ENCODE measurements at places on chromosomes 2 and 18. TPM values are rescaled to one million over a fixed set of nuclear protein-coding genes. Genes with fewer than 3 reads are reported as not detected.

DAW1 gene
- polyA plus RNA-seq: not detected

FOXD4L1 gene
- polyA plus RNA-seq: 2.2 TPM

SCYGR4 gene
- polyA plus RNA-seq: not detected

IL36RN gene
- not detected for polyA plus RNA-seq

SLC14A1 gene
- 1.8 TPM for polyA plus RNA-seq

BIN1 gene
- 682 TPM for polyA plus RNA-seq

MATN3 gene
- polyA plus RNA-seq: 1.4 TPM

HTR2B gene
- polyA plus RNA-seq: 0.16 TPM

C2orf80 gene
- polyA plus RNA-seq: not detected

ATP9B gene
- 27.6 TPM for polyA plus RNA-seq

ST6GAL2 gene
- polyA plus RNA-seq: 1.9 TPM

DNA sequence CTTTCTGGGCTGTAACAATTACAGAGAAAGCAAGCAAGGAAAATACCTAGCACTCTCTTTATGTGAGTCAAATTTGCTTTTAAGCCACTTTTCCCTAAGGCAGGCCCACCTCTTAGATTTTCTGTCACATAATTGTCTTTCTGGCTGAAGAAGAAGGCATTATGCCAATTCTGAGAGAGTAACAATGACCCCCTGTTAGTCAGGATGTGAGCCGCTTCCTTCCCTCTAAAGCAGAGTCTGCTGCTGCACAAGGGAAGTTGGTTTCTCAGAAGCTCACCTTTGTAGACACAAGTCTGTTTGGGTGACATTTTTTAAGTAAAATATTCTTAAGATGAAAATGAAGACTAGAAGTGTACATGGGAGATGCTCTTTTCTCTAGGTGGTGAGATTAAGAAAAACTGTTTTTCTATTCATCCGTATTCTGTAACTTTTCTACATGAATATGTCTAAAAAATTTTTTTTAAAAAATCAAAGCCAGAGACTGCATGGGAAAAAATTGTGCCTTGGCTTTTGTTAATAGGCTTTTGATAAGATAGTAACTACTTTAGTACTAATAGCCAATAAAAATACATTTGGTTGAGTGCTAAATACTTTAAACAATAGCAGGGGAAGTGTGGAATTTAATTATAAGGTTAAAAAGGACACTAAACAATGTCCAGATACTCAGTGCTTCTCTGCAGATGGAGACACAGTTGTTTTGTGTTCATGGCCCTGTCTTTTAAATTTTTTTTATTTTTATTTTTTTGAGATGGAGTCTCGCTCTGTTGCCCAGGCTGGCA is 33.4 kb upstream of the VPS54 start:
- no peak for DNase-seq

DNA sequence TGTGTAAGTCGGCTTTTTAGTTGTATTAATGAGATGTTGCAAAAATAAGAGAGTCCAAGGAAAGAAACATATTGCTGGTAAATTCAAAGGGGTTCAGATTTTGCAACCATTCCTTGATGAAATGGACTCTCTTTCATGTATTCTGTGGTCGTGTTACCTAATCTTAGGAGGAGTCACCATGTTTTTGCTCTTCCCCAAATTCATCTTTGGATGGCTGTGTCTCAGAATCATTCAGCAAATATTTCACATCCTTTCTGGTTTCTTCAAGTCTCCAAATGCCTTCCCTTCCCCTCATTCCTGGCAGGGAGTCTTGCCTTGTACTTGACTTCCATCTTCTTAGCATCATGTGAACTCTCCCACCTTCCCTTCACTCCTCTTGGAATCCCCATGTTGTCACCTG is 66.1 kb downstream of the PTPRM start:
- DNase-seq: no peak

GRCh38 chr18:40283560-40283959 is 1671.5 kb upstream of the PIK3C3 start:
- no peak for DNase-seq

- DNase-seq: peak; percentile 93
These were observed at the start of gene TTL for GRCh38 chr2:112481528-112482233. Gene TTL (plus strand): TSS chr2:112482156. CDS start chr2:112482345, 189 bp downstream.

DNA sequence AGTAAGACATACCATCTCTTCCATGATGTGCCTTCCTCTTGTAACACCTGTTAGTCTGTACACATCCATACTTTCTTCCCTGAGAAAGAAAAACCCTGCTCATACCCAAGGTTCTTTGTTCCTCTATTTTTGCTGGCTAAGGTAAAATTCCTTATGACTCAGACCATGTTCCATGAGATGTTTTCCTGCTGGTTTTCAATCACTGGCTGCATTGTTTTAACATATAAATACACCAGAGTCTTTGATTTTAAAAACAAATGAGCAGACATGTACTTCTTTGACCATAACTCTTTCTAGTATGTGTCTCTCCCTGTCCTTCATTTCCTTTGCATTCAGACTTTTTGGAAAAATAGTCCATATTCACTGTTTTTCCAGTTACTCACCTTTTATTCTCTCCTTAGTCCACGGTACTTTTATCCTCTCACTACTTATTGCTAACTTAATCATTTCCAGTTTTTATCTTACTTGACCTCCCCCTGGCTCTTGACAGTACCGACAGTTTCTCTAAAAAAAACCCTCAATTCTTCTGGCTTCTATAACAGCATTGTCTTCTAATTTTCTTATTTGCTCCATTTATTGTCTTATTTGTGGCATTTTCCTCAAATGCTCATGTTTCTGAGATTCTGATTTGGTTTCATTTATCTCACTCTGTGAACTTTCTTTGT is 4.3 kb downstream of the VAPA start:
- DNase-seq: peak; percentile 22

DNA sequence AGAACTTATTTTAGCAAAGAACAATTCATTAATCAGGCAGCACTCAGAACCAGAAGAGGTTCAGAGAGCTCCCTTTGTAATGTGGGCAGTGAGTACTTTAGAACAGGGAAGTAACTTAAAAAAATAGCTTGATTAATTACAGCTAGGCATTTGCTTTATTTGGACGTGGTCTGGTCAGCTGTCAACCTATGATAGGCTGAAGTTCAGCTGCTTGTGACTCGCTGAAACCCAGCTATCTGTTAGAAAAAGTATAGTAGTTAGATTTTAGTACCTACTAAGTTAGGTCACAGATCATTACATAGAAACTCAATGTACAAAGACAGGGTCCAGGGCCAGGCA is 40.0 kb downstream of the PKDCC start:
- DNase-seq: no peak

GRCh38 chr2:77479395-77479794 is 42.8 kb downstream of the LRRTM4 start:
- DNase-seq: no peak

GRCh38 chr18:13446610-13447461 is 228.3 kb downstream of the LDLRAD4 start:
- DNase-seq: no peak

- DNase-seq: peak; percentile 84
These were observed 868.1 kb upstream of the ID2 start for GRCh38 chr2:7813541-7814292.

GRCh38 chr2:165818920-165819319 is 24.9 kb upstream of the GALNT3 start:
- DNase-seq: no peak

DNA sequence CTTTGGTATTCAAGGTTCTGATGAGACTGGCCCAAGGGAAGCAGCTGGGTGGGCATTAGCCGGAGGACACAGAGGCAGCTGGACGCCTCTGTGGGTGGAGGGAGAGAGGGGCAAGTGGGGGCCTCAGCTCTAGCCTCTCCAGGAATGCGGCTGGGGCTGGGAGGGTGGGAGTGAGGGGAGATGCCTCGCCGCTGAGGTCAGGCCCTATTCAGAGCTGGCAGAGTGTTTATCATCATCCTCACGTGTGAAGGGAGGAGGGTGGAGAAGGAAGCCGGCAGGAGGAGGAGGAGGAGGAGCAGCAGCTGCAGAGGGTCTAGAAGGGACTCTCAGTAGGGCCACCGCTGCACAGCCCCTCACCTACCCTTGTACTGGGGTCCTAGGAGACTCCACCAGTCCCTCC is 43.1 kb downstream of the TNS1 start:
- no peak for DNase-seq

DNA sequence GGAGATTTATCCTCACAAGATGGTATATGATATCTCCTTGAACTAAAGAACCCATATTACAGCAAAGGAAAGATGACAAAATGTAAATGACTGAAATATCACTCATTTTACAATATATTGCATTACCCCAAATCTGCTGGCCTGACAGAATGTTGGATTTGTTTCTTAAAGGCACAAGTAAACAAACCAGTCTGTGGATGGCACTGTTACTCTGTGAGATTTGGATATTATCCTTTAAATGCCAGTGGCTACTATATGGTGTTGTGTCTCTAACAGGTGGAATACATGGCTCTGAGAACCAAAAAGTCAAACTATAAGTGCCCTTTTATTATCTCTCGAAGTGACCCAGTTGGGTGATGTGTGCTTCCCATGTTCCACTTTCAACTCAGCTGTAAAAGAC is 125.7 kb downstream of the PDE1A start:
- no peak for DNase-seq

GRCh38 chr2:197538412-197538811 is 22.5 kb downstream of the MOB4 start:
- no peak for DNase-seq

DNA sequence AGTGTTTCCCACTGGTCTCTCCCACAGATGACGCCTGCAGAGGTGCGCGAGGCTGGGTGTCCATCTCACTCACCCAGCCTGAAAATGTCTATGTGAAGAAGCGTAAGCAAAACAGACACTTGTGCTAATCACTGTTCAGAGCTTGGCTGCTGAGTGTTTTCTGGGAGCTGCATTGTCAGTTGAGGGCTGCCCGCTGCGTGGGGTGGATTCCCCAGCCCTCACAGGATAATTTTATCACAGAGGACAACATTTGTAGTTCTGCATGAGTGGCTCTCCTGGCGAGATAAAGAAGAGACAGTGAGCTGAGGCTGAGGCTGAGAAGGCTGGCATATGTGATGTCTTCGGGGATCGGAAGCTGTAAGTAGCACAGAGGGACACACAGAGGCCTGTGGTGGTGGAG is 16.2 kb upstream of the CAPN13 start:
- no peak for DNase-seq

- DNase-seq: no peak
These were observed 22.1 kb upstream of the MEIS1 start for GRCh38 chr2:66412874-66413273.

- no peak for DNase-seq
These were observed 43.3 kb downstream of the KCNH7 start for GRCh38 chr2:162795312-162795711.

- DNase-seq: no peak
These were observed 31.3 kb downstream of the ACKR3 start for GRCh38 chr2:236600892-236601291.

GRCh38 chr2:17804358-17804757 is 11.9 kb upstream of the MSGN1 start:
- DNase-seq: no peak

DNA sequence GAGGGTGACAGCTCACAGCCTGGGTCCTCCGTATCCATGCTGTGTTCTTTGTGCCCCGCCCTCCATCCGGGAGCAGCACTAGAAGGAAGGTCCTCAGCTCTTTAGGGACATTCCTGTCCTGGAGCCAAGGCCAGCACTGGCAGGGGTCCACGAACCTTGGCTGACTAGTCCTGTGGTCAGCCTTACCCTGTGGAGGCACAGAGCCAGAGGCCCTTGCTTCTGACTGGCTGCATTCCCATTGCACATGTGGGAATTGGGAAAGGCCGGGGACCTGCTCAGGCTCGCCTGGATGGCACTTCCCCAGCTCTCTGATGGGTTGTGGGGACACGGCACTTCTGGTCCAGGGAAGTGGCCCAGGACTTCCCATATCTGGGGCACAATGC is 24.9 kb upstream of the RHOB start:
- peak; percentile 58 for DNase-seq

GRCh38 chr2:74050151-74050550 is 65.4 kb downstream of the TET3 start:
- DNase-seq: no peak

- DNase-seq: no peak
These were observed 516.7 kb upstream of the HS6ST1 start for GRCh38 chr2:128835342-128835855.

DNA sequence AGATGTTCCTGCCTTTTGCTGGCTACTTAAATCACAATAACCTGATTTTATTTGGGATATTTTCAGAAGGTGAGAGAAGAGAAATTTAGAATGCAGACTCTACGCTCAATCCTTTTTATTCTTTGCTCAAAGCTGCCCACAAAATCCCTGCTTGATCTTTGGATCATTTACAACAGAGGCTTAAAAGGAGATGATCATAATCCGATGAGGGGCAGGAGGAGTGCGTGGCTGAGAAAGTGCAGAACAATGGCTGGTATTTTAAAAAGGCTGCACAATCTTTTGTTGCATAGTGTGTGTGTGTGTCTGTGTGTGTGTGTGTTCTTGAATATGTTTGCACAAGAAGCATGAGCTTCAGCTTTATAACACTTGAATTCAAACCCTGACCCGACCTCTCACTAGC is 256.3 kb upstream of the MYT1L start:
- DNase-seq: no peak

- DNase-seq: no peak
These were observed 307.6 kb downstream of the RIT2 start for GRCh38 chr18:42807887-42808286.

DNA sequence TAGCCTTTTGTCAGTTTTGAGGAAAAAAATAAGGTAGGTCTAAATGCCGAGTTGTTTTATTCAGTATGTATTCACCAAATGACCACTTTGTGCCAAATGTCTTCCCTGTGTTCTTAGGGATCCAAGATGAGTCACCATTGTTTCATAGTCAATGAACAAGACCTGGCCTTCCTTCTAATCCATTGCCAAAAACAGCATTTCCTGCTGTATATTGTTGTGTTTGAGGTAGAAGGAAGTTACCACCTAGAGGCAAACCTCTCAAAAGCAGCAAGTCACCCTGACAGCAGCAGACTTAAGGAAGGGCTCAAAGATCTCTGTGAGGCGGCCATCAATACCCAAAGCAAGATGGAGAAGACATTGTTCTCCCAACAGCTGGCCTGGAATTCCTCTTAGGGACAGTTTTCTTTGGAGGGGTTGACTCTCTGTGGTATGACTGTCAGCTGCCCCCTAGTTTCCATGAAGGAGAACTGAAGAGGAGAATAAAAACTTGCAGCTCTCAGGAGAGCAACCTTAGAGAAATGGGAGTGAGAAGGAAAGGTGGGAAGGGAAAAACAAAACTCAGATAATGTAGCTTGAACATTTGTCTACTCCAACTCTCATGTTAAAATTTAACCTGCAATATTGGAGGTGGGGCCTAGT is 328.3 kb downstream of the LRATD1 start:
- DNase-seq: no peak

DNA sequence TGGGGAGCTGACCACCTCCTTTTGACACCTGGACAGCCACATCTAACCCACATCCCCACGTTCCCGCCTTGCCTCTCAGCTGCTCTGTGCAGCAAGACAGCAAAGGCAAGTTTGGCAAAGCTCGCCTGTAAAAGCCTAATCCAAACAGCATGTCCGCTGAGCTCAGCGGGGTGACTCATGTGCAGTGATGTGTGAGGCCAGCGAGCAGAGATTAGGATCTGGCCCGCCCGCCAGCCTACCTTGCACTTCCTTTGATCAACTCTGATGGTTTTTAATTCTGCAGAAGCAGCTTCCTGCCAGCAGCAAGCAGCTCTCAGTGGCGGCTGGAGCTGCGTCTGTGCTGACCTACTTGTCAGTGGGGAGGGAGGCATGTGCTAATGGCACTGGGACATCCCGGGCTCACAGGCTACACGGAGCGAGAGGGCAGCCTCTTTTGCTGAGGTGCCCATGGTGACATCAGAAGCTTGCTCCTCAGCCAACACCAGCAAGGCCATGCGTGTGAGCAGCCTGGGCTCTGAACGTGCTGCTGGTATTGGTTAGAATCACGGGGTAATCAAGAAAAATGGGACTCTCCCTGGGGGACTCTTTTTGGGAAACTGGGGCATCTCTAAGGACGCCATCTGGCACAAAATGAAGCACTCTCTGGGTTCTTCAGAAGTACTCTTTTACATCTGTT is 36.0 kb upstream of the EML4 start:
- peak; percentile 79 for DNase-seq
